ENCODE measurements at places on chromosomes 12 and 14.
A peak's percentile ranks its signal among the peaks of the same experiment; 100 is the strongest.

DNA sequence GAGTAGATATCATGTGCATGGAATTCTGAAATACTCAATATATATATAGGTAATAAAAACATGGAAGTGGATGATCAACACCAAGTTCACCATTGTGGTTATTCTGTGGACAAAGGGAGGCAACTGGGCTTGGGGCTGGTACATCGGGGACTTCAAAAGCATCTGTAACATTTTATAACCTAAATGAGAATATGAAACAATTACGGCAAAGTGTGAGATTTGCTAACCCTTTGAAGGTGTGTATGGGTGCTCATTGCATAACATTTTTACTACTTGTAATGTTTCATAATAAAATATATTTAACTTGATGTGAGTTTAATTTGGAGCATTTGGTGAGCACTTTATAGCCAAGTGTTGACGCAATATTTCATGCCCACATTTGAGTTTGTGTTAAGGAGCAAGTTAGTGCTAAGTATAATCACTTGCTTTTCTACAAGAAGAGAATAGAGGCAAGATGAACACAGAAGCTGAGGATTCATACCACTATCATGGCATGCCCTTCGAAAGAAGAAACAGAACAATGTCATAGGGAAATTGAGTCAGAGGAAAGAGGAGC, 109.3 kb downstream of the NTN4 start:
- no peak for DNase-seq

- DNase-seq, result peak; percentile 65
These were observed 345.9 kb upstream of the RGS6 start for GRCh38 chr14:71586131-71586897.

- DNase-seq, result no peak
These were observed 214.1 kb downstream of the DUSP6 start for GRCh38 chr12:89138048-89138852.

GRCh38 chr14:57382283-57382682, 8.1 kb upstream of the NAA30 start:
- no peak for DNase-seq

GRCh38 chr12:14993537-14994266, 20.9 kb downstream of the PDE6H start:
- no peak for DNase-seq

All from putamen (tissue), 1 donor.